CD4-positive, alpha-beta T cell treated with Interleukin-15 for 4 hours (primary cell): ENCODE measurements at places on chromosomes 13 and 19.

GRCh38 chr19:39923862-39924261 lies 10.6 kb downstream of the FCGBP start:
- DNase-seq, result no peak

- DNase-seq, result no peak
Observed at GRCh38 chr13:45238945-45239795, 38.3 kb upstream of the KCTD4 start.

DNA sequence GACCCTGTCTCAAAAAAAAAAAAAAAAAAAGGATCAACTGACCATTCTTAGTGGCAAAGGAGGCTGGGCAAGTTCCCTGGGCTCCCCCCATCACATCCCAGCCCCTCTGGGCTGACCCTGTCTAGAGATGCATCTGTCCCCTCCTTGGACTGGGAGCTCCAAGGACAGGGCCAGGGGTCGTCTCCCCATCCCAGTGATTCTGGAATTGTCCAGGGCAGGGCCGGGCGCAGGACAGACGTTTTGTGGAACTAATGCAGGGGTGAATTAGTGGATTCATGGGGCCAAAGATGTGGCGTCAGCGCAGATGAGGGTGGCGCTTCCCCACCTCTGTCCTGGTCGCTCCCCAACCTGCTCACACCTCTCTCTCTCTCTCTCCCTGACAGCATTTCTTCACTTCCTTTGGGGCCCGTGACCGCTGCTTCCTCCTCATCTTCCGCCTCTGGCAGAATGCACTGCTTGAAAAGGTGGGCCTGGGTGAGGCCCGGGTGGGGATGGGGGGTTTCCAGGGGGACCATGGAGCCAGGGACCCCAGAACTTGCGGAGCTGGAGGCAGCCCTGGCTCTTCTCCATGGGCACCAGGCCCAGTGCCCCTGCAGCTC lies 11.1 kb downstream of the GRAMD1A start:
- DNase-seq, result peak; percentile 31

- DNase-seq, result peak; percentile 91
Observed at GRCh38 chr19:47231215-47232054, 436 bp upstream of the BBC3 start.

GRCh38 chr19:13162724-13163608 lies 12.8 kb downstream of the IER2 start:
- peak; percentile 93 for DNase-seq

GRCh38 chr19:47781590-47782262 lies 3.2 kb downstream of the SELENOW start:
- no peak for DNase-seq

GRCh38 chr13:59660582-59660981 lies 503.1 kb downstream of the DIAPH3 start:
- DNase-seq, result no peak

- DNase-seq, result peak; percentile 13
Observed at GRCh38 chr19:8445488-8446001, 770 bp downstream of the HNRNPM start.

GRCh38 chr13:73998631-73999030 lies 135.6 kb downstream of the KLF12 start:
- peak; percentile 33 for DNase-seq

GRCh38 chr19:32669310-32669709 lies 5.7 kb downstream of the ANKRD27 start:
- DNase-seq, result no peak

- DNase-seq, result no peak
Observed at GRCh38 chr13:76512721-76513145, 373.5 kb downstream of the KCTD12 start.

DNA sequence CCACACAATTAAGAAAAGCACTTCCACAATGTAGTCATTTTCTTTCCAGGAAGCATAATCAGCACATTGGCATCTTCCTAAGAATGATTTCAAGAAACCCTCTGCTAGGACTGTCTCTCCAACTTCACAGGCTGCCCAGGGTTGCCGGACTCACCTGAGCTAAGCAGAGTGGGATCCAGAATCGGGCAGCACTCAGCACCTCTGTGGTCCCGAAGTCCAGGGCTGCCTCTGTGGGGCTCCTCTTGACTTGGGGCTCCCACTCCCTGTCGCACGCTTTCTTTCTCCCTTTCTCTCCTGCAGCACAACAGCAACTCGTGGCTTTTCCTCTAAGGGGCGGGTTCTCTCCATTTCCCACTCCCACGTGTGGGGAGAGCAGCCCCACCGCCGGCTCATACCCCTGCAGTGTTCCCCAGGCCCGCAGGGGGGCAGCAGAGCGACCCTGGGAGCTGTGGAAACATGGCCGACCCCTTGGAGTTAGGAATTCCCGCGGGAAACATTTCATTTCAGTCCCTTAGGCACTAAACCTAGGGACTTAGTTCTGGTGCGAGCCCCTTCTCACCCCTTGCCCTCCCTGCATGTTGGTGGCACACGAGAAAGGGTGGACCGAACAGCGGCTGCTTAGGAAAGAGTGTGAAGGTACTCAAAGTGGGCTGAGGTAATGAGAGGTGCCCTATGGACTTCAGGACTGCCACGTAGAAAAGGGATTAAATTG lies at the start of gene TMEM272:
TSS of gene TMEM272 (minus strand) at position 316 of the 712 bp plus-strand sequence. CDS start 6,647 bp downstream, outside the sequence.
- DNase-seq, result peak; percentile 39

DNA sequence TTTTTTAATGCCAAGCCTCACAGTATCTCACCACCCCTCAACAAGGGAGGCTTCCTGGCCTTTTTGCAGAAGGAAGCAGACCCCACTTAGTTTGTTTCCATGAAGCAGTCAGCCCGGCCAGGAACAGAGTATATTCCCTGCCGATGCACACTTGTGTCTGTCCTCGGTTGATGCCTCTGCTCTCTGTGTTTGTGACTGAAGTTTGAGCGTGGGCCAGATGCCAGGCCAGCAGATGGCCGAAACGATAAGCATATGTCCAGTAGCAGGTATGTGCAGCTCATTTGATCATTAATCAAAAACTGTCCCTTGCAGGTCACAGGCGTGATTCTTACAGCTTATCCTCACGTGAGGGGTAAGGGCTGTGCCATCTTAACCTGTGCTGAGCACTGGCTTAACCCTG lies 144.0 kb downstream of the IRS2 start:
- DNase-seq, result no peak

DNA sequence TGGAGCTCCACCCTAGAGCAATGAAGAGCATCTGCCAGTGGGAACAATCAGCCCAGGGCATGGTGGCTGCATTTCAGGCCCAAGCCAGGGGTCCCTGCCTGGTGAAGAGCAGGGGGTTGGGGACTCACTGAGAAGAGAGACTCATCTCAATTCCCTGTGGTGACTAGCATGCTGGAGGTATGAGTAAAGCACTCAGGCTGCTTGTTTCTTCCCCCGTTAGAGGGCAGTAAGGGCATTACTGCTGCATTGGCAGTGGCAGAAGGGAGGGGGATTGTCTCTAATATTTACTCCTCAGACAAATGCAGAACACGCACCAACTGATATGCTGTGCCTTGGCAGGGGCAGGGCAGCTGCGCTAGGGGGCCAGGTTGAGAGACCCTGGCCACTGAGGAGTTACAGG lies 329.1 kb downstream of the SLITRK5 start:
- DNase-seq, result no peak

DNA sequence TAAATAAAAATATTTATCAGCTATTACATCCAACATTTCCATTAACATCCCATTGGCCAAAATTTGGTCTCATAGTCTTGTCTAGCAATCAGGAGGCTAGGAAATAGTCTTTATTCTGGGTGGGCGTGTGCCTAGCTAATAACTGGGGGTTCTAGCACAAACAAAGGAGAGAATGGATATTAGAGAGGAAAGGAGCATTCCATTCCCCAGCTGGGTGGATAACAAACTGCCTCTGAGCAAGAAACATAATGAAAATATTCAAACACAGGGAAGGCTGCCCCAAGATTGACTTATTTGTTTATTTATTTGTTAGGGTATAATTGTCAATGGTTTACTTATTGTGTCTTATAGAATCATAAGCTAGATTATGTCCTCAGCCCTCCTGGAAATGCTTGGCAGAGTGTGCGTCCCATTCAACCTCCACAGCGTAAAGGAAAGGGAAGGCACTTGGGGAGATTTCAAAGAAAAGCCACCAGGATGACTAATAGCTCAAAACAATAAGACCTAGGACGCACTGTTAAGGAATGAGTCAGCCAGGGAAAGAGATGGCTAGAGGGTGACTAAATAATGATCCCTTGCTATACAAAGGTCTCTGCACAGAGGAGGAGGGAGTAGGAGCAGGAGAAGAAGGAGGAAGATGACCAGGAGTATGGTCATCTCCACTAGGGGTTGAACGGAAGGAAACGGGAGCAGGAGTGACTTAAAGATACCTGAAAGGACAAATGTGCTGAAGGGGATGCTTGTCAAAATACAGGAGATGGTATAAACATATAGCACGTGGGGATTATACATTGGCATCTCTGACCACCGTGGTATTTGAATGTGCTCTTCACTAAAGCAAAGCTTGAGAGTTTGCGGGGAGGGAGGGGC lies 23.5 kb upstream of the USP12 start:
- no peak for DNase-seq

DNA sequence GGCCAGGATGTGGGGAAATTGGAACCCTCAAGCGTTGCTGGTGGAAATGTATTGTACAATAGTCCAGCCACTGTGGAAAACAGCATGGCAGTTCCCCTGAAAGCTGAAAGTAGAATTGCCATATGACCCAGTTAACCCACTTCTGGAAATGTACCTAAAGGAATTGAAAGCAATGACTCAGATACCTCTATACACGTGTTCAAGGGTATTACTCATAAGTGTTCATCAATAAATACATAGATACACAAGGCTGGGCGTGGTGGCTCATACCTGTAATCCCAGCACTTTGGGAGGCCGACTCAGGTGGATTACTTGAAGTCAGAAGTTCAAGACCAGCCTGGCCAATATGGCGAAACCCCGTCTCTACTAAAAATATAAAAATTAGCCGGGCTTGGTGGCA lies 71.9 kb upstream of the IRS2 start:
- no peak for DNase-seq

DNA sequence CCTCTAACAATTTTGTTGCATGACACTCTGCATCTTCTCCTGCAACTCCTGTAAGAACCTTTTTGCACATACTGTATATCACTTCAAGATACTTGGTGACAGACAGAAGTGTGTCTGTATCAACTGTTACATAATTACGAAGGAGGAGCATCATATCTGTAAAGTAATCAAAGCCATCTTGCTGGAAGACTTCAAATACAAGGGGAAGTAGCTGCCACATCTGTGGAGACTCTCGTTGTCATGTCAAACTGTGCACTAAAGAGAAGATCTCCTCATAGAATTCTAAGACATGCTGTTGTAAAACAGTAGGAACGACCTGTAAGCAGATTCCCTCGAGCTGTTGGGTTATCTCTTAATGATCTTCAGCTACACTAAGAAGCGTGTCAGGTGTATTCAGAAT lies 38.0 kb upstream of the SPATA13 start:
- DNase-seq, result no peak

- DNase-seq, result no peak
Observed at GRCh38 chr13:24500977-24501376, 11.6 kb downstream of the PARP4 start.

- DNase-seq, result no peak
Observed at GRCh38 chr13:67619995-67620380, 389.9 kb upstream of the PCDH9 start.

- no peak for DNase-seq
Observed at GRCh38 chr13:50384724-50385123, 369.5 kb downstream of the KCNRG start.

GRCh38 chr13:42137856-42138537 lies 89.5 kb downstream of the DGKH start:
- no peak for DNase-seq

GRCh38 chr19:38003438-38004185 lies 96.6 kb downstream of the SIPA1L3 start:
- DNase-seq, result no peak

DNA sequence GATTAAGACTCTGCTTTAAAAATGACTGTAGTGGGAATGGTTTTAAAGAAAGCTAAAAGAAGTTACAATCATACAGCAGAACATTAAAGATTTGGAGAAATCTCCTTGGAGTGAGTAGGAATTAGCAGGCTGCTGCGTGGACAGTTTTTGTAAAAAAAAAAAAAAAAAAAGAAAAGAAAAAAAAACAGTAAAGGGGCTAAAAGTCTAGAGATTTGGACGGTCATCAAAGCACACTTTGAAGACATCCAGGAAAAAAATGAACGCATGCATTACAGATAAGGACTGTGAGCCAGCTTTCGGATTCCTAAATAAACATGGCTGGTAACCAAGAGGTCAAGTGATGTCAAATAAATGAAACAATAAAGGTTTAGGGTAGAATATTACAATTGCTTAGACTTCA lies 1700.6 kb downstream of the PCDH9 start:
- no peak for DNase-seq

DNA sequence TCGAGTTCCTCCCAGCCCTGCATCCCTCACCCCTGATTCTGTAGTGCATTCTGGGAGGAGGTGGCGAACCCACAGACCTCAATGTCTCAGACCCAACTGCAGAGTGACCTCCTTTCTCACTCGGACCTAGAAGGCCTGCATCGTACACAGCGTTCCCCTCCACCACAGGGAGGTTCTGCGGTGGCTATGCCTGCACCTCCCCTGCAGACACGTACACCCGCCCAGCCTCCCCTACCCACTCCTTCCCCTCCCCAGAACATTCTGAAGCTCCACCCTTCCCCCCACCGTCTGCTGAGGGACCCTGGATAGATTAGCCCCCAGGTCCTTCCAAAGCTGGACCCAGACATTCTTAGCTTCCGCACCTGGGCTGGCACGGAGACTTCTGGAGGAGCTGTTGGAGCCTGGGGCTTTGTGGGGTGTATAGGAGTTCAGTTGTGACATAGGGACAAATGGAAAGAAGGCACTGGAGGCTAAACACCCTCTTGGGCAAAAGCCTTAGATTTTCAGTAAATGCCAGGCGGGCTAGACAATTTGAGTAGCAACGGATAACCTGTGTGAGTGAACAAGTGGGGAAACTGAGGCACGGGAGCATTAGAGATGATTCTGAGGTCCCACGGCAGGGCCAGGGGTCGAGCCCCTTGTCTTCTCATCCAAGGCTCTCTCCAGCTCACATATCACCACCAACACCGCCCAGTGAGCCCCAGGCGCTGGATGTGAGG lies 420 bp upstream of the FSD1 start:
- DNase-seq, result no peak

- no peak for DNase-seq
Observed at GRCh38 chr13:99199541-99200431, 868 bp upstream of the UBAC2 start.

DNA sequence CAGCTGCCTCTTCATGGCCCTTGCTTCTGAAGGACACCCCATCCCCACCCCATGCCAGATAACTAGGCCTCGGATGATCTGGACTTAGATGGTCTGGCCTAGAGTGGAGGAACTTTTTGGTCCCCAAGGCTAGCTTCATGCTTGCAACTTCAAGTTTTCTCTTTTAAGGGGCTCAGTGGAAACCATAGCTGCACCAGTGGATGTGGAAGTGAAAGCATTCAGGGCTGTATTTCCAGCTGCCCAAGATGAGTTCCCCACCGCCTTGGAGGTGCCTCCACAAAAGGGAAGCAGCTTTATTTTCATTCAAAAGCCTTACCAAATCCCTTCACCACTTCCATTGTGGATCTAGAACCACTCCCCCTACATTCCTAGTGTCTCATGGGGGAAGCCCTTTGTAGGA lies 17.6 kb upstream of the GSX1 start:
- DNase-seq, result no peak

DNA sequence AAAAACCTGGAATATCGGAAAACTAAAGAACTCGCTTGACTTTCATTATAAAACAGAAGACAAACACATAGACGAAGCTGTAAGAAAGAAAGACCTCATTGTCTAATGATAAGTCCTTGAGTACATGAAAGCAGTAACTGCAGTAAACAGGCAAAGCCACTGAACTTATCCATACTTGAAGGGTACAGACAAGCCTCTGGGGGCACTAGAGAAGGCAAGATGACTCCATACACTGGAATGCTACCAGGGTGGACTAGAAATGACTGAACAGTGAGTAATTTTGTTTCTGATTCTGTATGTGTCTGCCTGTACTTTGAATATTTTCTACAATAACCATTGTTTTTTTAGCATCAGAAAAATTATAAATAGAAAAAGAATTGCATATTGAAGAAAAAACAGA lies 507.9 kb downstream of the UQCRFS1 start:
- no peak for DNase-seq
